PC-9 (cell line): ENCODE measurements at places on chromosomes 3 and 15. TPM values are rescaled to one million over a fixed set of nuclear protein-coding genes. Genes with fewer than 3 reads are reported as not detected.

Gene ALG1L2
- 2.2 and 2.6 TPM in 2 replicates for total RNA-seq

DNA sequence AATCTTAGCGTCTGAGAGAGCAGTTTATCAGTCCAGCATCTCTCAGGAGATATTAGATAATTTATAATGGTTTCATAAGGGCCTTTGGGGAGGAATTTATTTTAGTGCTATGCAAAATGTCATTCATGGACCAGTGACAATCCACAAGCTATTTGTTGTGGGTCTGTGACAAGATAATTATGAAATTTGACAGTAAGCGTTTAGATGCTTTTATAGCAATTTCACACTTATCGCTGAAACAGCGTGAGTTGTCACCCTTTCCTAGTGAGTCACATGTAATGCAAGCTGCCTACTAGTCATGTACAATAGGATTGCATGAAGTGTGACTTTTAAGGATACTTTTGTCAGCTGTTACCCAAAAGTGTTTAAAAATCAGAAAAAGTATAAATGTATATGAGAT is 315.6 kb upstream of the THBS1 start:
- DNase-seq, result no peak

Gene STAB1
- total RNA-seq, result 0.04 TPM in 1 of 2 replicates, not detected in the other

GRCh38 chr3:31958701-31959152 is 22.3 kb downstream of the OSBPL10 start:
- DNase-seq, result no peak

Gene ZNF385D
- total RNA-seq, result 0.28 TPM in 1 of 2 replicates, not detected in the other
